ENCODE measurements at places on chromosomes 7 and 10. TPM values are rescaled to one million over a fixed set of nuclear protein-coding genes. Genes with fewer than 3 reads are reported as not detected.

DNA sequence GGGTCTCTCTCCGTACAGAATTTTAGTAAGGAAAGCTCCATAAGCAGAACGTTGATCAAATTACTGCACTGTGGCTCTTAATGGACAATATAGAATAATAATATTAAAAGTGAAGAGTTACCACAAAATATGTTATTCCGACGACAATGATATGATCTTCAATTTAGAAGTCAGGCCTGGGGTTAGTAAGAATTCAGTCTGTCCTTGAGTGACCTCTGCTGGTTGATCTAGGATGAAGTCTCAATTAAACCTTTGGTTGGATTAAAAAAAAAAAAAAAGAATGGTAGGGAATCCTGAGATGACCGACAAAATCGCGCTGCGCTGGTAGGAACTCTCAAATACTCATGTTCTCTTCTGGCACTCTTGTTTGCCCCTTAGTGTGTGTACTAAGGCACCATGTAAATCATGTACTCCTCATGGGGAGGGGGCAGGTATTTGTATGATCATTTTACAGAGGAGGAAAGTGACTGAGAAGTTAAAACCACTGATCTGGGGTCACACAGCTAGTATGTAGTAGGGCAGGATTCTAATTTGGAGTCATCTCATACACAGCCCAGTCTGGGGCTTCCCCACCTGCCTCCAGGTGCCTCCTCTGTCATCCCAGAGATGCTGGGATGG lies 161.3 kb upstream of the NPVF start:
- DNase-seq: no peak

- DNase-seq: no peak
Observed at GRCh38 chr7:55246171-55246570, 119.0 kb upstream of the LANCL2 start.

- DNase-seq: no peak
Observed at GRCh38 chr10:48602401-48603135, 2.3 kb downstream of the ARHGAP22 start.

DNA sequence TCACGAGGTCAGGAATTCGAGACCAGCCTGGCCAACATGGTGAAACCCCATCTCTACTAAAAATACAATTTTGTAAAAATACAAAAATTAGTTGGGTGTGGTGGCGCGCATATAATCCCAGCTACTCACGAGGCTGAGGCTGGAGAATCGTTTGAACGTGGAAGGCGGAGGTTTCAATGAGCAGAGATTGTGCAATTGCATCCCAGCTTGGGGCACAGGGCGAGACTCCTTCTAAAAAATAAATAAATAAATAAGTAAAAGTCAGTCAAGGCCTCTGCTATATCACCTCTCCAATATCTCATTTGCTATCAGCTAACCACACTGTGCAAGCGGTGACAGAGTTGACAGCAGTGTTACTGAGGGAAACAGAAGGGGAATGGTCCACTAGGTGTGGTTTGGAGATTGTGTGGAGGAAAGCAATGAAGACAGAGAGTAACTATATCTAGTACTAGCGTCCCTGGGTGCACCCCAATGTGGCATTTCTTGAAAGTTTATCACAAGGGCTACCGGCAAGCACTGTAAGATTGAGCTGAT lies 20.9 kb upstream of the NFE2L3 start:
- DNase-seq: no peak

- no peak for DNase-seq
Observed at GRCh38 chr7:121076350-121077164, 88.0 kb downstream of the CPED1 start.

GRCh38 chr10:92024700-92025099 lies 101.1 kb downstream of the BTAF1 start:
- no peak for DNase-seq

DNA sequence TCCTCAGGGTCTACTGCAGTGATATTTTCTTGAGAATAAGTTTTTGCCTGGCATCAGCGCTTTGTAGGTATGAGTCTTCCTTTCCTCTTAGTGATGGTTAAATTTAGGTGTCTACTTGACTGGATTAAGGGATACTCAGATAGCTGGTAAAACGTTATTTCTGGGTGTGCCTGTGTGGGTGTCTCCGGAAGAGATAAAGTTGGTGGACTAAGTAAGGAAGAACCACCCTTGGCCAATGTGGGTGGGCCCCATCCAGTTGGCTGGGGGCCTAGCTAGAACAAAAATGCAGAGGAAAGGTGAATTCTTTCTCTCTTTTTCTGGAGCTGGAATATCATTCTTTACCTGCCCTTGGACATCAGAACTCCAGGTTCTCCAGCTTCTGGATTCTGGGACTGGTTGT lies 138.8 kb downstream of the ADCYAP1R1 start:
- no peak for DNase-seq

- DNase-seq: no peak
Observed at GRCh38 chr10:68470300-68470699, 1.5 kb downstream of the DNA2 start.

DNA sequence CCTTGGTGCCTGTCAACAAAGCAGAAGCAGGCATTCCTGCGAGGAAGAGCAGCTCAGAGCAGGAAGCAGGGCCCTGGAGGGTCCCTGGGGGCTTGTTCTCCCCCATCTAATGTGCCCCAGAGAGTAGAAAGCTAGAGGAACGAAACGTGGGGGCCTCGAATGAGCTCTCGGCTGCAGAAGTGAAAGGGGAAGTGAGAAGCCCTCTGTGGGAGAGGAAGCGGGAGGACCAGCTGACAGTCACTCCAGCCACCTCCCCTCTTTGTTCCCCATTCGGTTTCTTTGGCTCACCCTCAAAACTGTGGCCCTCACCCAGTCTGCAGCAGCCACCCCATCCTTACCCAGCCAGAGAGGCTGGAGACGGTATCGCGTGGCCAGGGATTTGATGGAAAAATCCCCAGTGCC lies 25.0 kb downstream of the C10orf105 start:
- peak; percentile 34 for DNase-seq

The AKR1E2 gene
- 6.6 TPM for total RNA-seq

DNA sequence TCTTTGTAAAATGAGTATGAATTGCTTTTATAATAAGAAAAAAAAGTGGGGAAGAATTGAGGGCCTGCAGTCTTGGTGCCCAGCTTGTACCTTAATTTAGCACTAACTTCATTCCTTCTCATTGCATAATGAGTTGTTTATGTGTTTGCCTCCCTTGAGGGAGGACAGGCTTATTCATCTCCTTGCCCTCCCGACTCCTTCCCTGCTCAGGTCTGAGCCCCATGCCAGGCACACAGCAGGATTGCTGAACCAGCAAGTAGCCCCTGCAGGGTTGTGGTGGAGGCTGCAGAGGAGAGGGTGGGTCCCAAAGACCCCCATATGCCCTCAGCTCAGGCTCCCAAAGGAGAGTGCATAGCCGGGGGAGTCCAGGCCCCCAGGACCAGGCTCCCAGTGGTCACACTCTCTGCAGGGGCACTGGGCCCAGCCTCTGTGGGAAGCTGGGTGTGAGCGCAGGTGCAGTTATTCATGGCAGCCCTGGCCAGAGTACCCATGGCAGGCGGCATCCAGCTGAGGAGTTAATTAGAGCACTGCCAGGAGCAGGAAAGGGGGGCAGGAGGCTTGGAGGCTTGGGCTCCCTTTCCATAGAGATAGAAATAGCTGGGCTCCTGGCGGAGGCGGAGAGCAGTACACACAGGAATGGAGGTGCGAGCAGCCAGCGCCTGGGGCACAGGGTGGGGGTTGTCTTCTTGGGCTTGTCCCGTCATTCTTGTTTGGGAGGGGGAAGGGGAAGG lies 28.2 kb upstream of the GOLGA7B start:
- DNase-seq: no peak

DNA sequence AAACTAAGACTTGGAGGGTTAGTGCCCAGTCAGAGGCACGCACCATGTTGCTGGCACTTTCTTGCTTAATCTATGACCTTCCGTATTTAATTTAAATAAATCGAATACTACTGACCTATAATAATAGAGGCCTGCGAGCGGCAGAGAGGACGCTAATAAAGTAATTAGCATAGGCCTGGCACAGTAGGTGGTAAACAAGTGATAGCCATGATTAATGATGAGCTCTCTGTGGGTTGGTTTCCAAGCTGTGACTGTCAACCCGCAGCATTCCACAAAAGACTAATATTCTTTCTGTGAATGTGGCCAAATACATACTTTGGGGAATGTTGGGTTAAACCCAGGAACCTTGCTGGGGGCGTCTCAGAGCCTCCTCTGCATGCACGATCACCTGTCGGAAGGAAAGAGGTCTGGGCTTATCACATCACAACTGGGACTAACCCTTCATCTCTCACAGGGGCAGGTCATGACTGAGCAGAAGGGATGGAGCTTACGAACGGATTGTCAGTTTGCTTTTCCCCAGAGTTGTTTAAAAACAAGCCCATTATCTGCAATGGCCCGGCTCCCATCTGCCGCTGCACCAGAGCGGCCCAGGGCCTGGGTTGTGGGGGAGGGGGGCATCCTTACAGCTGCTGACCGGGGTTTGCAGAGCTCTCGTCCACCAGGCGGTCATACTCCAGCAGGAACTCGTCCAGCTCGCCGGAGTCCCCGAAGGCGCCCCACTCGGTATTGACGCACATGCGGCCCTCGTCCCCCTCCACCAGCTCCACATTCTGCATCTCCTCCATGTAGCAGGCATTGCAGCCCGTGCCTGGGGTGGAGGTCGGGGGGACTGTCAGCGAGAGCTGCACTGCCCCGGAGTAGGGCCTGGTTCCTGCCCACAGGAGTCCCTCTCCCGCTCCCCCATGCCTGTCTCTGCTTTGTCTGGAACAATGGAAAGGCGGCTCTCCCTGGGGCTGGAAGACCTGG lies 6.2 kb upstream of the MYL7 start:
- DNase-seq: no peak

The SEMA3D gene
- 0.60 TPM for total RNA-seq

DNA sequence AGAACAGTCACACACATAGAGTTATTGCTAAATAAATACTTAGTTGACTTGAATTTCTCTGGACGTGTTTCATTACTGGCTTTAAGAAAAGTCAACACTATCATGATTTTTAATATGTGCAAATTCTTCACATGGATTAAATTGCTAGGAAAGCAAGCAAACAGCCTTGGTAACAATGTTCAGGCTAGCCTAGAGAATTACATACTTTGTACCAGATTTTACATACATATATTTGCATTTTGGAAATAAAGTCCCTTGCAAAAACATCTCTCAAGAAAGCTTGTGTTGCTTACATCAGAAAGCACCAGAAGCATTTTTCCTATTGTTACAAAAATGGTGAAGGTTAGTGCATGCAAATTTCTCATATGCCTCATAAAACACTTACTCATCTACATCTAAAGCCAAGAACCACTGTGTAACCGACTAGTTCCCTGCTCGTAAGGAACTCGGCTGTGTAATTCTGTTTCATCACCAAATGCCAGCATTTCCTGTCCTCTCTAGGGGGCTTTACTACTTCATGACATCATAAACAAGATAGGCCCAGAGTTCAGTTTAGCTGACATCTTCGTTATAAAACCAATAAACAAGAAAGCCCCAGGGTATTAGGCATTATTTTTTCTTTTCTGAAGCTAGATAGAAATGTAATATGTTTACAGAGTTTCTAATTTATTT lies 87.8 kb downstream of the CFAP58 start:
- no peak for DNase-seq

GRCh38 chr7:129568240-129568639 lies 43.3 kb upstream of the NRF1 start:
- no peak for DNase-seq
